ENCODE measurements at places on chromosomes 12 and 14.

DNA sequence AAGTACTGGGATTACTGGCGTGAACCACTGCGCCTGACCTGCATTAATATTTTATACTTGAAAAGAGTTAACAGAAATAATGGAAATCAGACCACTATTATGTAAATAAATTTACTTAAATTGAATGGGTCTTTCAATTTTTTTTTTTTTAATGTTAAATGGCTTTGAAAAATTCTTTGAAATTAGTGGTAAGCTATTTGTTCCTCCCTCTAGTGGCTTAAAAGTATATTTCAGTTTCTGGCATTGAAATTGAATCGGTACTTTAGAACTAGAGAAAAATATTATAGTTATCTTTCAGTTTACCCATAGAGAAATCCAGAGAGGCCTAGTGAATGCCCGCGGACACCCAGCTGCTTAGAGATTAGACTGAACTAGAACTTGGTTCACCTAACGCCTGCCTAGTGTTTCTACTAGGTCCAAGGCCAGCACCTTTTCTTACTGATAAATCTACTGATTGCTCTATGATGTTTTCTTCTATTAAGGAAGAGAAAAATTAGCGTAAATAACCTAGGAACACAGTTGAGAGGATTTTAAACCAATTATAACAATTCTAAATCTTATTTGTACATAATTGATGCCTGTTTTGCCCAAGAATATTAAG, 106.5 kb downstream of the EML1 start:
- DNase-seq = no peak

GRCh38 chr12:100163416-100164152, 20.9 kb upstream of the BLTP3B start:
- DNase-seq = peak; percentile 57

DNA sequence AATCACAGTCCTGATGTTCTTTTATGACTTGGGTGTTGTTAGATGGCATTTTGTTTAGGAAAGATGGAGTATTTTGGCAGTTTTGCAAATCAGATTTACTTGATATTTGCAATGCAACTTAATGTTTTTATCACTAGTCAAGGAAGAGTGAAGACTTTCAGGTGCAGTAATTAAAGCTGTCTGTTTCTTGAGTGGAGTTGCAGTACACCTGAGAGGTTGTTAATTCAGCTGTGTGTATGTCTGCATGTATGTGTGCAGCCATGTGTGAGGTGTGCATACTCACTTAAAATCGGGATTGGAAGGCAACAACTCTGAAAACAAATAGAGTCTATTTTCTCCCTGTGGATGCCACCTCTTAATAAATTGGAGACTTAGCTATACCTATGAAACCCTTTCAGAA, 94.5 kb downstream of the RMST start:
- DNase-seq = no peak

- no peak for DNase-seq
Observed at GRCh38 chr12:108136697-108137096, 7.6 kb downstream of the WSCD2 start.

GRCh38 chr12:4375449-4375848, 4.1 kb downstream of the FGF23 start:
- DNase-seq = no peak

- no peak for DNase-seq
Observed at GRCh38 chr14:65321370-65321875, 91.1 kb upstream of the FUT8 start.

DNA sequence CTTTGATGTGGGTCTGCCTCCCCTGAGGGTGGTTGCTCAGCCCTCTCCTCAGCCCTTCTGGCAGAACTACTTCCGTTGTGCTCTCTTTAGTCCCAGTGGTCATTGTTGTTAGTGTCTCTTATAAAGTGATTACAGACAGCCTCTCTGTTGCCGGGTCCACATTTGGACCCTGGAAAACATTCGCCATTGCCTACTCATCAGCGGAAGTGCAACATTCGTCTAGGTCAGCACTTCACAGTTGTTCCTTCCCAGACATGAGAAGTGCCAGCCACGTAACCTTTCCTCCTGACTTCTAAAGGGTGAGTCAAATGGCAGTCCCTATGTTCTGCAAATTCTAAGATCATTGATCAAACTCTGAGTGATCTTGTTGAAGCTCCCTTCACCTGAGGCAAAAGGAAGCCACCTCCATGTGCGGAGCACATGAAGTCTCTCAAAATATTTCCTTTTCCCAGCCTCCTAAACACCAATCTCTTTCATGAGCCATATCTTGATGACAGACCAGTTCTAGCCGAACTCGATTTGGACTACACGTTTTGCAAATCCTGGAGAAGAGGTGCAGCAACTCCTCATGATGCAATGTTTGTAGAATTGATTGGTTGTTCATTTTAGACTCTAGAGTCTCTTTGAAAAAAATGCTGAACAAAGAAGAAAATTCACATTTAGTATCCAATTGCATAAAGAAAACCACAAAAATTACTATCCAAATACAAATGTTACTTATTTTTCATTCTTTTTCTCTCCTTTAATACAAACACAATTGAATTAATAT, 163.8 kb downstream of the RPL10L start:
- no peak for DNase-seq

DNA sequence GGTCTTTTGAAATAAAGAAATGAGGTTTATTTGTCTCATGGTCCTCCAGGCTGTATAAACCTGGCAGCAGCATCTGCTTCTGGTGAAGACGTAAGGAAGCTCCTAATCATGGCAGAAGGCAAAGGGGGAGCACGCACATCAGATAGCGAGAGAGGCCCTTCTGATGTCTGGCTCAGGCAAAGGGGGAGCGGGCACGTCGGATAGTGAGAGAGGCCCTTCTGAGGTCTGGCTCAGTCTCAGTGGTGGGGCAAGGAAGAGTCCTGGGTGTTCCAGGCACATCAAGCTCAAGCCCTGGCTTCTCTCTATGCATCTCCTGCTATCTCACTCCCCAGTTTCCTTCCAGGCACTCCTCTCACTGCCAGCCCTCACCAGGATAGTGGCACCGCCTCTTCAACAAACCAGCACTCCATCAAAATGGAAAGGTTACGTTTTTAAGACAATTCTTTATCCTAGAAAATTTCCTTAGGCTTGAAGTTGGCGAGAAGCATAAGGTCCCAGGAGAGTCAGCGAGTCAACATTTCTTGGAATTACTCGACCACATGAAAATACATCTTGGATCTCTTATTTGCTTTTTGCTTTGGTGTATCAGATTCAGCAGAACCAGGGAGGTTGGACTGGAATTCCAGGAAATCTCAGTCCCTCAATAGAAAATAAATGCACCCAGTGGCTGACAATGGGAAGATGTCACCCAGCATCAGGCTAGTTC, 189.6 kb upstream of the TMEM132C start:
- no peak for DNase-seq

- DNase-seq = no peak
Observed at GRCh38 chr12:4786795-4787194, 66.6 kb downstream of the GALNT8 start.

DNA sequence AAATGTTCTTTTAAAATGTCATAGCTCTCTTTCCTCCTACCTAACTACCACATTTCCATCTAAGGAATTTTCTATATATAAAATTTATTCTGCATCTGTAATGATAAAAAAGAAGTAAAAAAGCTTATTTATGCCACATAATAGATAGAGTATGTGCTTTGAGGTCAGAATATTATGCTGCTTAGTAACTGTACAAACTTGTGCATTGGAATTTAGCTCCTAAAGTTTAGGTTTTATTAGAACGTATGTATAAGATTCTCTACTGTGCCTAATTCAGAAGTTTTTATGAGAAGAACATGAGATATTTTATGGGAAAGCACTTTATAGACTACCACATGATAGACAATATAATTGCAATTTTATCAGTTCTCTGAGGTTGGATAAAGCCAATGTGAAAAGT, 384.6 kb downstream of the SLC16A7 start:
- DNase-seq = no peak

DNA sequence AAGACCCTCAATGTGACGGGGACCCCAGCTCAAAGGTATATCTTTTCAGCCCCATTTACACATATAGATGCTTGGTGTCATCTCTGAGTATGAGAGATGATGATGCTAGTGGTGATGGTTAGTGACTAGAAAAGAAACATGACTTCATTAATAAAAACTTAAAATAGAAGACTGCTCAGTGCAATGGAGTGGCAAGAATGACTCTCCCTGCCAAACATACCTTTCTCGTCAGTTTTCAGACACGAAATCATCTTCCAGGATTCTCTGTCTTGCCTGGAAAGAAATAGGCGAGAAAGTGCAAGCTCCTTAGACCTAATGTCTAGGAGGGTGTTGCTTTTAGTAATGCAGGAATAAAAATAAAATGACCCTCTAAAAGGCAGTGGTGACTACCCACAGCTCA, 71.7 kb downstream of the TPH2 start:
- no peak for DNase-seq
